HFF-Myc (cell line): ENCODE measurements at places on chromosomes 6 and 20.

DNA sequence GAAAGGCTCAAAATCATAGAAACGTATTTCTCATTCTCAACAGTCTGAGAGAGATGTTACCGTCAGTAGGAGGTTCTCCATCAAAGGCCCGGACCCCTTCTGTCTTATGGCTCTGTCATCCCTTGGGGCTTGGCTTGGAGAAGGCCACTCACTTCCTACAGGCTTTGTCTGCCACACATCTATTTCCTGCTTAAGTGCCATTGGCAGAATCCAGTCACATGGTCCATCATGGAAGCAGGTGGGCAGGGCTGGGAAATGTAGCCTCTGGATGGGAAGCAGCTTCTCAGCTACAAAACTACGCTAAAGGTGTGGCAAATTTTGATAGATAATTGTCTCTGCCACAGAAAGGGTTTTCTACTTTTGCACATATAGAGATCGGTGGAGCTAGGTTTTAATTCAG, 12.6 kb upstream of the ZFP64 start:
- no peak for DNase-seq

GRCh38 chr20:40006168-40006860, 682.7 kb downstream of the MAFB start:
- DNase-seq: no peak

- no peak for DNase-seq
Measured at GRCh38 chr6:159778542-159779103, 10.8 kb downstream of the TCP1 start.

DNA sequence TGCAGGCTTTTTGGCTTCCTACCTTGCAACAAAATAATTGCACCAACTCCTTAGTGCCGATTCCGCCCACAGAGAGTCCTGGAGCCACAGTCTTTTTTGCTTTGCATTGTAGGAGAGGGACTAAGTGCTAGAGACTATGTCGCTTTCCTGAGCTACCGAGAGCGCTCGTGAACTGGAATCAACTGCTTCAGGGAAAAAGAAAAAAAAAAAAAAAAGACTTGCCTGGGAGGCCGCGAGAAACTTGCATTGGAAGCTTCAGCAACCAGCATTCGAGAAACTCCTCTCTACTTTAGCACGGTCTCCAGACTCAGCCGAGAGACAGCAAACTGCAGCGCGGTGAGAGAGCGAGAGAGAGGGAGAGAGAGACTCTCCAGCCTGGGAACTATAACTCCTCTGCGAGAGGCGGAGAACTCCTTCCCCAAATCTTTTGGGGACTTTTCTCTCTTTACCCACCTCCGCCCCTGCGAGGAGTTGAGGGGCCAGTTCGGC, 420 bp downstream of the SOX4 start:
- DNase-seq: no peak

DNA sequence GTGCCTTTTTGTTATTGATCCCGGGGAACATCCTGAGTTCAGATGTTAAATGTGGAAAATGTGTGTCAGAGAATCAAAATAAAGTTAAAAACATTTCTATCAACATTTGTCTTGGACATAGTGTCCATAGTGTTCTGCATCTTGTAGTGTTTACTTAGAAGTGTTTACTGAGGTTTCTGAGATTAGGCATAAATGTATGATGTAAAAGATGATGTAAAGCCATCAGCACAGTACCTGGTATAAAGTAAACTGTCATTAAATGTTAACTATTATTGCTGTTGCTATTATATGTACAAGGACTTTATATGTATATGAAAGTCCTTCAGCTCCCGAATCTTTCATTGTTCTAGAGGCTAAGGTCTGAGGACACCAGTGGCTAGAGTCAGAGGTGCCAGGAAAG, 28.2 kb upstream of the VEGFA start:
- DNase-seq: no peak

- DNase-seq: no peak
Measured at GRCh38 chr20:49945701-49946477, 9.7 kb downstream of the RNF114 start.

DNA sequence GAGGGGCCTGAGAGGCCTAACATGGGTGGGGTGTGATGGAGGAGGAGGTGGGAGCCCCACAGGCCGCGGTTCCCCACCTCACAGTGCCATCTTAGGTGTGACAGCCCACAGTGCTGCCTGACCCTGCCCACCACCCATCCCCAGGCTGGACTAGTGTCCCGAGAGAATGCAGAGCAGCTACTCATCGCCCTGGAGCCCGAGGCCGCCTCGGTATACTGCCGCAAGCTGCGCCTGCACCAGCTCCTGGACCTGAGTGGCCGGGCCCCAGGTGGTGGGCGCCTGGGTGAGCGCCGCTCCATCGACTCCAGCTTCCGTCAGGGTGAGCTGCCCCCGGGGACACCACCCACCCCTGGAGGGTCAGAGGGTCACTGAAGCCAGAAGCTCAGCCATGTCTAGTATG, 15.6 kb downstream of the HSPA12B start:
- DNase-seq: no peak

DNA sequence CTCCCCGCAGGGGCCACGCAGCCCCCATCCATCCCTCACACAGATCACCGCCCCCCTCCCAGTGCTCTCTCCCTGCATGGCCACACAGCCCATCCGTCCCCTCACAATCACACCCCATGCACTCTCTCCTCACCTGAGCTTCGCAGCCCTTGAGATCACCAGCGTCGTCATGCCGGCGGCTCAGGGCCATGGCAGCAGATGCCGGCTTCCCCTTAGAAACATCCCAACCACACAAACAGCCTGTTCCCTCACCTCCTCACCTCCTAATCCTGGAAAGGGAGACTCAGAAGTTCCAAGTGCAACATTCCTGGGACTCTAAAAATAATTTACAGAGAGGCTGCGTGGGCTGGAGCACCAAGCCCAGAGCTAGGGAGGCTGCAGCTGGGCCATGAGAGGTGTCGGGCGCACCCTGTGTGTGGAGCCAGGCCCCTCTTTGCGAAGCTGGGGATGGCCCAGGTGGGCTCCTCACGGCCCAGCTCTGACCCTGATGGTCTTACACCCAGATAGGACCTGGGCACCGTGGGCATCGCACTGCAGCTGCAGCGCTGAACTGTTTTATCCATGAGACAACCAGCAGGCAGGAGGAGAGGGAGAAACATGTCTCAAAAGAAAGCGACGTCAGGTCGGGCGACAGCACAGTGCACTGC, 125.3 kb downstream of the DLL1 start:
- no peak for DNase-seq

DNA sequence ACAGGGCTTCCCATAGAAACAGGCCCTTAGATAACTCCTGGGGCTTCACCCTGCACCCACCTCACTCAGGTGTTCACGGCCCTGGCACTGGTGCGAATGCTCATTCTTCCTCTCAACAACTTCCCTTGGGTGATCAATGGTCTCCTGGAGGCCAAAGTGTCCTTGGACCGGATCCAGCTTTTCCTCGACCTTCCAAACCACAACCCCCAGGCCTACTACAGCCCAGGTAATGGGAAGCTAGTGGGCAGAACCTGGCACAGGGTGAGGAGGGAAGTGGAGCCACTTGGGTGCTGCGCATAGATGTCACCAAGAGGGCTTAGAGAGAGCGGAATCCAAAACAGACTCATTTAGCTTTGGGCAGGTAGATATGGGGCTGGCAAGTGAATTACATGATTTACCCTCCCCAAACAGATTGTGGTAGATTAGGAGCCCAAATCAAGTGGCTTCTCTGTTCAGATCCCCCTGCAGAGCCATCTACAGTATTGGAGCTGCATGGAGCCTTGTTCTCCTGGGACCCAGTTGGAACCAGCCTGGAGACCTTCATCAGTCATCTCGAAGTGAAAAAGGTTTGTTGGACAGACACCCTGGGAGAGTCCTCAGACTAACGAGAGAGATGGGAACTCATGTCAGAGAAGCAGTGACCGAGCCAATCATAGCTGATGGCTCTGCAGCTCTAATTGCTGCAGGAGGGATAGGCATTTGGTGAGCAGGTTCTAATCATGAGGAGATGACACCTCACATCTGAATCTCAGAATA, 8.5 kb downstream of the ABCC10 start:
- DNase-seq: no peak

- DNase-seq: peak; percentile 92
Measured at GRCh38 chr6:105608711-105609374, 206.0 kb upstream of the PREP start.

- no peak for DNase-seq
Measured at GRCh38 chr20:59268870-59269269, 31.5 kb upstream of the EDN3 start.

DNA sequence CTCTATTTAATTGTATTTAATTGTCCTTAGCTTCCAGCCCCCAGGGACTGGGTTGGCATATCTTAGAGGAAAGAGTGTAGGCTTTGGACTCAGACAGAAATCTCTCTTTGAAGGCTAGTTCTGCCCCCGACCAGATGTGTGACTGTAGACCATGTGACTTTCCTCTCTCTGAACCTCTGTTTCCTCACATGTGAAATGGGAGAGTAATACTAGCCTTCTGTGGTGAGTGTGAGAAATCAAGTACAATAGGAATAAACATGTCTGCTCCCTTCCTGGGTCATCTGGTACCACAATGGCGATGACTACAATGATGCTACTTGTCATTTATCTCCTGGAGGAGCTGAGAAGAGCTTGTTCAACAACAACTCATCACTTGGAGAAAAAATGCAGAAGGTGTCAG, 179.9 kb downstream of the LRFN2 start:
- DNase-seq: no peak

DNA sequence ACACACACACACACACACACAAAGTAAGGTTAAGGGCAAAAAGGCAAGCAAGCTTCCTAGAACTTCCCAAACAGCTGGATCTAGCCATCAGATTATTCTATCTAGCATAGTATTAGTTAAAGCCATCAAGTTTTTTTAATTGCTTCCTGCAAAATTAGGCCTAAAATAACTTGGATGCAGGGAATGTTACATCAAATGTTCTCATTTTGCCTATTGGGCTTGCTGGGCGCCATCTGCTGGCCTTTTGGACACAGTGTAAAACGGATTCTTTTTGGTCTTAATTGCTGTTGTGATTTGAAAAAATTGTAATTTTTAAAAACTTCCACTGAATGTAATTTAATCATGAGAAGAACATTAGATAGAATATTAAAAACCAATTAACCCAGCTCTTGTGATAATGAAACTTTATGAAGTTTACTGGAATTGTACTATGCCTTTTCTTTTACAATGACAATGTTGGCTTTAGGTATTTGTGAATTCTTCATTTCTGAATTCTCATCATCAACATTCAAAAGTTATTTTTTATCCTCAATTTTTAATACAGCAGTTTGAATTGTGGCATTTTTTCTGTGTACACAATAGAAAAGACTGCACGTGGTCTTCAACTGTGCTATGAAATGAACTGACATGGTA, 6.8 kb downstream of the MKKS start:
- no peak for DNase-seq

GRCh38 chr6:4896401-4896800, 107.4 kb downstream of the RPP40 start:
- DNase-seq: no peak

GRCh38 chr6:22614547-22614946, 45.2 kb downstream of the HDGFL1 start:
- no peak for DNase-seq

- no peak for DNase-seq
Measured at GRCh38 chr6:107594736-107595135, 104.8 kb downstream of the SOBP start.

DNA sequence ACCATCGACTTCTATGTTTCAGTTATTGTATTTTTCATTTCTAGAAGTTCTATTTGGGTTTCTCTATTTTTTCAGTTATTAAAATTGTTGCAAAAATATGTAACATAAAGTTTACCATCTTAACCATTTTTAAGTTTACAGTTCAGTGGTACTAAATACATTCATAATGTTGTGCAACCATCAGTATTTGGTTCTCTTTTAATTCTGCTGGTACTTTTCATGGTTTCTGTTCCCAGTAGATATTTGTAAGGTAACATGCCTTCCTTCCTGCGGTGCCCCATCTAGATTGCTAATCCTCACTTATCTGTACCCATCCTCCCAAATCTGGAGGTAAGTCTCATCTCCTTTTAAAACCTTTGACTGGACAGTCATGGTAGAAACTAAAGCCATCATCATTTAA, 47.9 kb downstream of the TGM2 start:
- DNase-seq: no peak

DNA sequence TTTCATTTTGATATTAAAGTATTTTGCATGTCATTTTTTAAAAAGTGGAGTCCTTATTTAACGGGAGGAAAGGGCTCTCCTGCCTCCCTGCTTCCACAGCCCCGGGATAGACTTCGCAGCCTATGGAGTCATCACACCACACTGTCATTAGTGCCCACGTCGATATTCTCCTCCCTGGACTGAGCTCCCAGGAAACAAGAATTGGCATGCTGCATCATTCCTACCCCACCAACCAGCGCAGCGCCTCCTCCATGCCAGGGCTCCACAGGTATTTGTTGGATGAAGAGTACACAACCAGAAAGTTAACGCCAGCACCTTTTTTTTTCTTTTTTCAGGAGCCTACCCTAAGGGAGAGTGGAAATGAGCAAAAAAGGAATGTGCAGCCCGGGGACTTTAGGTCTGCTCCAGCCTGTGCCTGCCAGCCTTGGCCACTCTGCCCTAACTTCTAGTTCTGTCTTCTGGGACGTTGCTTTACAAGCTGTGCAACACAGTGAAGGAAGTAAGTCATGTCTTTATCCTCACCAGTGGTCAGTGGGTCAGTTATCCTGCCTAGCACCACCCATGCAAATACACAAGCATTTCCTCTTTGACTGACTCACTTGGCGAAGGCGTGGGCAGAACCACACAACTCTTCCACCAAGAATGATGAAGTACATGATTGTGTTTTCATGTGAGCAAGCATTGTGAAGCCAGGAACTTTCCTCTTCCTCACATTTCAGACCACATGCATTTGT, 180.7 kb upstream of the UST start:
- DNase-seq: no peak

GRCh38 chr6:37136821-37137200, 33.1 kb upstream of the PIM1 start:
- no peak for DNase-seq

GRCh38 chr6:22709803-22710202, 140.4 kb downstream of the HDGFL1 start:
- DNase-seq: no peak

- DNase-seq: no peak
Measured at GRCh38 chr6:12342664-12343063, 52.5 kb downstream of the EDN1 start.

DNA sequence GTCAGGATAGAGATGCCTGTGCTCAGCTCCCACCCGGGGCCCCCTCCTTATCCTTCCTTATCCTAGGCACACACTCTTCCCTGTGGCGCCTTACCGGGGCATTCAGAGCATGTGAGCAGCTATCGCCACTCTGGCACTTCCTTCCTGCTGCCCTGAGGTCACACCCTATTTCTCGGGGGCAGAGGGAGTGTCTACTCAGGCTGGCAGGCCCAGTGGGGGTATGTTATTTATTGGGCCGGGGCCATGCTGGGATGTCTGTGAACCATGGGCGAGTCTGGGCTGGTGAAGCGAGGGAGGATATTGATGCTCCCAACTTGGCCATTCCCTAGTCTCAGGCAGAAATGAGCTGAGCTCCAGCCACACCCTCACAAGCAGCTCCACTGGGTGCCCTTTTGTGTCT, 3.9 kb upstream of the LY6G6D start:
- no peak for DNase-seq

DNA sequence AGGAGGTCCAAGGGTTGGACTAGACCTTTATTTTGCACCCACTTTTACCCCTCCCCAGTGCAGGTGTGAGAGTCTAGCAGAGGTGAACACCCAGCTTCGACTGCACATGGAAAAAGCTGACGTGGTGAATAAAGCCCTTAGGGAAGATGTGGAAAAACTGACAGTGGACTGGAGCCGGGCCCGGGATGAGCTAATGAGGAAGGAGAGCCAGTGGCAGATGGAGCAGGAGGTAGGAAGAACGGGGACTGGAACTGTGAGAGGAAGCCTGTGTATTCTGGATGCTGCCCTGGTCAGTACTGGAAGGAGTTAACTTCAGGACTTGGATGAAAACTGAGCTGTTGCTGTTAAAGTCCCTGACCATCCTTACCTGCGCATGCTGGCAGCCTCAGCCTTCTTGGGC, 10.6 kb downstream of the CEP250 start:
- DNase-seq: no peak
